Esophagus squamous epithelium (tissue), 5 donors: ENCODE measurements at places on chromosomes 5 and 9.

GRCh38 chr5:145968970-145969713 lies 32.8 kb downstream of the SH3RF2 start:
- DNase-seq, result no peak
- H3K27ac ChIP-seq, result no peak overlapping the region
- no peaks in the 10 kb centered on the region for H3K27me3 ChIP-seq
- peaks cover 13% of the 10 kb centered on the region for H3K36me3 ChIP-seq
- no peaks in the 10 kb centered on the region for H3K4me1 ChIP-seq

- no peaks in the 10 kb centered on the region for H3K27me3 ChIP-seq
- peaks cover 18% of the 10 kb centered on the region for H3K4me1 ChIP-seq
- H3K36me3 ChIP-seq, result no peaks in the 10 kb centered on the region
- DNase-seq, result no peak
- H3K27ac ChIP-seq, result no peak overlapping the region
- H3K4me3 ChIP-seq, result no peak overlapping the region
Measured at GRCh38 chr9:98851730-98852459, 44.4 kb downstream of the GALNT12 start.

DNA sequence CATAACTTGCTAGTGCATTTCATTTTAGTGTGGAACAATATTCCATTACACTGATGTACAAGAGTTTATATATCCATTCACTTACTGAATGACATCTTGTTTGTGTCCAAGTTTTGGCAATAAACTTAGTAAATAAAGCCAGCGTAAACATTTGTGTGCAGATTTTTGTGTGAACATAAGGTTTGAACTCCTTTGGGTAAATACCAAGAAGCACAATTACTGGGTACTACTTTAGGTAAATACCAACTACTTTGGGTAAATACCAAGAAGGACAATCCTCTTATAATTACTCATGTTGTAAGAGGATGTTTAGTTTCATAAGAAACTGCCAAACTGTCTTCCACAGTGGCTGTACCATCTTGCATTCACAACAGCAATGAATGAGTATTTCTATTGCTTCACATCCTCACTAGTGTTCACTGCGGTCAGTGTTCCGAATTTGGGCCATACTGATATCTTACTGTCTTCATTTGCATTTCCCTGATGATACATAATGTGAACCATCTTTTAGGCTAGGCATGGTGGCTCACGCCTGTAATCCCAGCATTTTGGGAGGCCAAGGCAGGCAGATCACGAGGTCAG lies 2.3 kb upstream of the SYK start:
- no peak overlapping the region for H3K27ac ChIP-seq
- no peak overlapping the region for H3K4me3 ChIP-seq
- no peak for DNase-seq
- no peaks in the 10 kb centered on the region for H3K36me3 ChIP-seq
- peaks cover 11% of the 10 kb centered on the region for H3K4me1 ChIP-seq

- no peaks in the 10 kb centered on the region for H3K4me1 ChIP-seq
- H3K36me3 ChIP-seq, result no peaks in the 10 kb centered on the region
- H3K27me3 ChIP-seq, result no peaks in the 10 kb centered on the region
- no peak for DNase-seq
Measured at GRCh38 chr5:136309932-136310598, 55.3 kb downstream of the TRPC7 start.

- H3K27ac ChIP-seq, result no peak overlapping the region
- DNase-seq, result no peak
- H3K36me3 ChIP-seq, result no peaks in the 10 kb centered on the region
- H3K4me1 ChIP-seq, result no peaks in the 10 kb centered on the region
- H3K4me3 ChIP-seq, result no peak overlapping the region
Measured at GRCh38 chr5:39670391-39670790, 245.6 kb upstream of the DAB2 start.

- no peaks in the 10 kb centered on the region for H3K36me3 ChIP-seq
- no peak overlapping the region for H3K4me3 ChIP-seq
- H3K27me3 ChIP-seq, result no peaks in the 10 kb centered on the region
- no peak for DNase-seq
Measured at GRCh38 chr5:68330574-68330973, 115.0 kb downstream of the PIK3R1 start.

DNA sequence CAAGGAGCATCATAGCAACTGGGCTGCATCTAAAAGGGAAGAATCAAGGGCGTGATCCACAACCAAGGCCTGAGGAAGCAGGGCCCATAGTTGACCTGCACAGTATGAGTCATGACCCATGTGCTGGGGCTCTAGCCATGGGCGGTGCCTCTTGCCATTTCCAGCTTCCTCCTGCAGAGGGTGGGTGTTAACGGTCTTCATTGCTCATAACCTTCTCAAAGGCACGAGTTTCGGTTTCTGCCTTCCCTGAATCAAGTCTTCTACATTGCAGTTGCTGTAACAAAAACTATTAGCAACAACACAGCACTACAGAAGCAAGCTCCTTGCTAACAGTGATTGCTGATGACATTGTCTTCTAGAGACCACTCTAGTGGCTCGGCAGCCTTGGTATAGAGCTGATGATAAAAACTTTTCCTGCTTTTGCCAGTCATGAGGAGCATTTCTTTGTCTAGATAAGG lies 66.9 kb downstream of the CTSL start:
- no peaks in the 10 kb centered on the region for H3K27me3 ChIP-seq
- no peaks in the 10 kb centered on the region for H3K36me3 ChIP-seq
- no peak for DNase-seq
- no peaks in the 10 kb centered on the region for H3K4me1 ChIP-seq

DNA sequence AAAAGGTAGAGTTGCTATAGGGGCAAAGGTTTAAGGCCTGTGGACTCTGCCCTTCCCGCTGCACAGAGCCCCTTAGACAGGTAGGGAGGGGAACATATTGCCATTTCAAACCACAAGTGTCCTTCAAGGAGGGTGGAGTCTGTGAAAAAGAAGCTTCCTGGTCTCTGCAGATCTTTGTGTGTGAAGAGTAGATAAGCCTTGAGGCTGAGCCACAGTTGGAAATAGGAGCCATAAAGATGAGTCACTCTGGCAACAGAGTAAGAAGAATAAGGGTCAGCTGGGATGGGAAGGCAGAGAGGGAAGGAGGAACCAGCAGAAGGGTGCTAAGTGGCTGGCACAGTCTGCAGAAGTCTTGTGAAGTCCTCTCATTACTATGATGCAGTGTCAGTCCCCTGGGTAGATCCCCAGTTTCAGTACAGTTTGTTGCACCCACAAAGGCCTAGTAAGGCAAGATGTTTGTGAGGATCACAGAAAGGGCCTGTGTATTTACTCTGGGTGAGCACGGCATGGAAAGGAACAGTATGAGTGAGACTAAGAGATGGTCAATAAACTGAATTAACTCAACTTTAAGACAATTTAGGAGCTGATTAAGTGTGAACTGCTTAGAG lies 18.1 kb downstream of the GRXCR2 start:
- no peaks in the 10 kb centered on the region for H3K36me3 ChIP-seq
- peaks cover 17% of the 10 kb centered on the region for H3K4me1 ChIP-seq
- H3K27ac ChIP-seq, result no peak overlapping the region
- no peaks in the 10 kb centered on the region for H3K27me3 ChIP-seq
- no peak overlapping the region for H3K4me3 ChIP-seq

DNA sequence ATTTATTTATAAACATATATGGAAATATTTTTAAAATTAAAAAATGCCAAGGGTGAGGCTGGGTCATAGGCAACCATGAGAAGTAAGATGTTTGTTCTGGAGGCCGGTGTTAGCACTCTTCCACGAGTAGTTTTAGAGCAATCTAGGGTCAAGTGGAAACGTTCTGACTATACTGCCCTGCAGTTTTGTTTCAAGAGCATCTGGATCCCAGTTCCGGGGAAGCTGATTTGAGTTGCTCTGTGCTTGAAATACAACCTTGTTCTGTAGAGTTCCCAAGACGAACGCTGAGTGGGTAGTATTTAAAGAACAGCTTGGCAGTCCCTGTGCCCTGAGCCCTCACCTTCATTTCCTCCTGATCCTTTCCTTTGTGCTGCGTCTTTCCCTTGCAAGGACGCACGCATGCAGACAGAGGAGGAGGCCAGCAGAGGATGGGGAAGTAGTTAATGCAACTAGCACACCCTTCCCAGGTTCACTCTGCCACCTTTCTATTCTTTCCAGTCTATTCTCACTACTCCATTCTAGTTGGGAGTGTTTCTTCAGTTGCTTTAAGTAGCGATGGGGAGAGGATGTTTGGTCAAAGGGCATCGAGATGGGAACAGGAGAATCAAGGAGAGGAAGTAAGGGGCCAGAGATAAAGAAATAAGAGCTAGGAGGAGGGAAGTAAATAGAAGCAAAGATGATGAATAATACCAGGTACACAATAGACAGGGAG lies 68.3 kb upstream of the ZSWIM6 start:
- no peak for DNase-seq
- no peaks in the 10 kb centered on the region for H3K4me1 ChIP-seq
- H3K4me3 ChIP-seq, result no peak overlapping the region
- H3K36me3 ChIP-seq, result no peaks in the 10 kb centered on the region
- no peak overlapping the region for H3K27ac ChIP-seq

DNA sequence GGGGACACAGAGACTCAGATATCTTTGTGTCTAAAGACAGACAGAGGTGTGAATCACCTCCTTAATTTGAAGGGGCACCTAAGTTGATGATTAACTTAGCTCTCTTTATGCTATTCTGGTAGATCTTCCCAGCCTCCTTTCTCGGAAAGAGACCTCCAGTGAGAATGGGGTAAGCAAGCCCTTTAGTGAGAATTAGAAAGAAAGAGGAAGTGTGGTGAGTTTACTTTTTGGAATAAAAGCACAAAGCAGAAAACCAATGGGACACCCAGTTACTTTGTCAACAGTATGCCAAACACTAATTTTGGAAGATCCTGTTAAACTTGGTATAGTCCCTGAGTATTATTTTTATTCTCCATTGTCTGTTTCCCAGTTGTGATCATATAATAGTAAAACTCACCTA lies 302.8 kb upstream of the RASA1 start:
- peaks cover 4% of the 10 kb centered on the region for H3K4me1 ChIP-seq
- H3K36me3 ChIP-seq, result no peaks in the 10 kb centered on the region
- DNase-seq, result no peak

DNA sequence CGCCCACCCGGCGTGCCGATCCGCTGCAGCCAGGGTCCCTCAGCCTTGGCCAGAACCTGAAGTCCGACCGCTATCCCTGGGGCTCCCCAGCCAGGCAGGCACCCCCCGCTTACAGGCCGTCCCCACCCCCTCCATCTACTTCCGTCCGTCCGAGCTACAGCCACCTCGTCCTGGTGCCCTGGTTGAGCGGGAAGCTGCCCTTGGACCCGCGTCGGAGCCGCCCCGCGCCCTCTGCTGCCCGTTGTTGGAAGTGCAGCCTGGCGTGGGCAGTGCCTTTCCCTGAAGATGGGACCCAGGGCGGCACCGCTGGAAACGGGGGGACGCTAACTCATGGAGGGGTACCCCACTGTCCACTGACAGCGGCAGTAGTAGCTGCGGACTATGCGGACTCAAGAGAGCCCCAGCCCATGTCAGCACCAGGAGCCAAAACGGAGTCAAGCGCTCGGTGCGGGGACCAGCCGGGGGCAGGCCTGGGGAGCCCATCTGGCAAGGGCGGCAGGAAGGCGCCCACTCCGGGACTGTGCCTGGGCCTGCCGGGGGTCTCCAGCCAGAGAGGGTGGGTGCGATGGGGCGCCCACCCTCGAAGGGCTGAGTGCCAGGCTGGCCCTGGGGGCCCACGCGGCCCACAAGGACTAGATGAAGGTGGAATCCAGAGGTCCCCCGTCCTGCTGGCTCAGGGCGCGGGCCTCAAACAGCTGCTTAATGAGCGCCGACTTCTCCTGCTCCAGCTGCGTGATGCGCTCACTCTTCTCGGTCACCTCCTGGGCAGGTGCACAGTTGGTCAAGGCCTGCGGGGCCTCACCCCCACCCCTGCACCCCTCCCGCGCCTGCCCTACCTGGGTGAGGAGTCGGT lies 6.1 kb downstream of the SAPCD2 start:
- H3K27ac ChIP-seq, result no peak overlapping the region
- H3K4me1 ChIP-seq, result peaks cover 11% of the 10 kb centered on the region
- H3K27me3 ChIP-seq, result no peaks in the 10 kb centered on the region
